ENCODE measurements at places on chromosomes 6 and 20. TPM values are rescaled to one million over a fixed set of nuclear protein-coding genes. Genes with fewer than 3 reads are reported as not detected.

Gene LINC00237
- not detected for polyA plus RNA-seq

Gene DPPA5
- polyA plus RNA-seq = not detected

Gene ZKSCAN8
- 3.1 TPM for polyA plus RNA-seq

Gene XKR7
- polyA plus RNA-seq = under 0.01 TPM

Gene SNX21
- 8.7 TPM for polyA plus RNA-seq

Gene SAMD10
- 5.5 TPM for polyA plus RNA-seq

Gene EMILIN3
- polyA plus RNA-seq = 0.15 TPM

Gene SEMG1
- polyA plus RNA-seq = not detected

Gene SLC17A1
- not detected for polyA plus RNA-seq

Gene CBLN4
- 0.01 TPM for polyA plus RNA-seq

Gene IL17F
- polyA plus RNA-seq = not detected

Gene TGM2
- polyA plus RNA-seq = 57.4 TPM

Gene ENPP3
- 0.17 TPM for polyA plus RNA-seq

Gene MYB
- 0.07 TPM for polyA plus RNA-seq

Gene OR2B6
- polyA plus RNA-seq = not detected

Gene KIF13A
- polyA plus RNA-seq = 17.0 TPM

Gene FAXC
- polyA plus RNA-seq = not detected

GRCh38 chr6:11772109-11772825 lies 6.3 kb downstream of the ADTRP start:
- peak; percentile 41 for DNase-seq

- no peak for DNase-seq
Measured at GRCh38 chr6:167892835-167893815, 66.4 kb downstream of the AFDN start.

GRCh38 chr6:14265049-14266021 lies 147.8 kb downstream of the CD83 start:
- no peak for DNase-seq

DNA sequence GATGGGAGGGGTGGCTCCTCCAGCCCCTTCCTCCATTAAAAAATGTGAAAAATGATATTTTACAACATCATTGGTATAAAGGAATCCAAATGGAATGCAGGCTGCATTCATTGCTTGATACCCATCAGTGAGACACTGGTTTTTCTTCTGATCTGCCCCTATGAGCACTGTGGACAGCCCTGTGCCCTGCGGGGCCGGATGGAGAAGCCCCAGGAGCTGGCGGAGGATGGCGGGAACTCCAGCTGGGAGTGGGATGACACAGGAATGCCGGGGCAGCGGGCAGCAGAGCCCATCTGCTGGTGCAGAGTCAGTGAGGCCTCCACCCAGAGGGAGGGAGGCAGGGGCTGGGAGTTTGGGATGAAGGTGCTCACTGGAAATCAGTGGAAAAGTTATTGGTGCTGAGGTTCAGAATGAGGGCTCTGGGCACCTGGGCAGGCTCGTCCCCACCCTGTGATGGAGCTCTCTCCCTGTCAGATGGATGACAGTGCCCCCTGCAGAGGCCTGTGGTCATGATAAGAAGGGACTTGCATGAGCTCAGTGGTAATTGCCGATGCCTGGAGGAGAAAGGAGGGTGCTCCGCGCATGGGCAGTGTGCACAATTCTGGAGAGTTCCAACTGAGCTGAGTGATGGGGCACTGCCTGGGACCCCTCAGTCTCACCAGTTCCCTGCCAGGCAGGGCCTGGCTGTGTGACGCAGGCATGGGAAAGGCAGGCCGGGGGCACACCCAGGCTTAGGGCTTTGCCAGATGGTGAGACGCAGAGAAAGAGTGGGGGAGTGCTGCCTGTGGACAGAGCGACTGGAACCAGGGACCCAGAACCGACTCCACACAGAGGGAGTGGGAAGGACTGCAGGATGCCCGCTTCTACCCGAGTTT lies 23.2 kb downstream of the CTCFL start:
- no peak for DNase-seq

- DNase-seq = no peak
Measured at GRCh38 chr6:72111611-72112010, 225.3 kb downstream of the RIMS1 start.

- DNase-seq = no peak
Measured at GRCh38 chr20:24164360-24164759, 175.8 kb upstream of the GGTLC1 start.

DNA sequence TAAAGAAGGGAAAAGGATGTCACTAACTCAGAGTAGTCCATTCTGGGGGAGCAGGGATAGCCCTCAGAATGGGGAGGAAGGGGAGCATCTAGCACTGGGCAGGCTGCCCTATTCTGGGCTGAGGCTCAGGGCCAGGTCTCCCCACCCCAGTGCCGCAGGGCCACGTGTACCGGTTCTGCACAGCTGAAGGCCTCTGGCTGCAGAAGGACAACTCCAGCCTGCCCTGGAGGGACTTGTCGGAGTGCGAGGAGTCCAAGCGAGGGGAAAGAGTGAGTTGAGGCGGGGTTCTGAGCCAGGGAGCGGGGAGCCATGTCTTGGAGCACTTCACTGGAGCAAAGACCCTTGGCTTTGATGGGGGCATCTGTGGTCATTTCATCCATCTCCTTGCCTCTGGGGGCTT lies 17.0 kb downstream of the GLP1R start:
- DNase-seq = no peak

- DNase-seq = no peak
Measured at GRCh38 chr6:137665342-137665934, 171.2 kb upstream of the OLIG3 start.

DNA sequence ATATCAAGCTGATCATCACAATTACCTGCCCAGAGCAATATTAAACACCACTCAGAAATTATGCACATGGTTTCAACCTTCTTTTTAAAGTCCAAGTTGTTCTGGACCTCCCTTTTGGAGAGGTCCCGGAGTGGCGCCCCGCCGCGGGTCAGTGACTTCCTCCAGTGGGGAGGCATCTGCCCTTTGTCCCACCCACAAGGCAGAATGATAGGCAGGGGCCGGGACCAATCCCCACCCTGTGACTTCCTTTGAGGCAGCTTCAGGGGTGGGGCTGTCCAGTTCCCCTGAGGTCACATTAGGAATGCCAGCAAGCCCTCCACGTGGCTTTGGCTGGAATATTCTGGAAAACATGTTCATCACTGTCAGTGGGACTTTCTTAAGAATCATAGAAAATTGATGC lies 207.0 kb downstream of the ANKRD60 start:
- peak; percentile 76 for DNase-seq

DNA sequence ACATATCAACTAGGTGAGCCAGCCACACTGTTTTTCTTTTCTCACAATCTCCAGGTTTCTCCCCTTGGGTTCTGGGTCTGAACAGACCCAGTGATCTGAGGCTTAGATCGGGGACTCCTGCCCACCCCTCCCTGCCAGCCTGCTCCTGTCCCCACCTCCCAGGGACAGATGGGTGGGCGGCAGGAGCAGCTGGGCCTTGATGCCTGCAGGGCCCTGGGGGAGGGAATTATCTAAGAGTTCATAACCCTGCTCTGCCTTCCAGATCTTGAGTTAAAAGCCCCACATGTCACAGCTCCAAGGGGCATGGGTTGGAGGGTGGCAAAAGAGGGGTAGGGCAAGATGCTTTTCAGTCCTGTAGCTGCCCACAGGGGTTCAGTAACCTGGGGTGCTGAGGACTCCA lies 5.2 kb upstream of the XKR7 start:
- no peak for DNase-seq

- DNase-seq = no peak
Measured at GRCh38 chr6:147950623-147950987, 392.0 kb upstream of the SASH1 start.

- no peak for DNase-seq
Measured at GRCh38 chr6:170160031-170160627, 130.7 kb downstream of the DLL1 start.

GRCh38 chr20:35187584-35188190 lies 15.8 kb downstream of the PROCR start:
- no peak for DNase-seq

GRCh38 chr20:57652606-57653545 lies 32.6 kb upstream of the ZBP1 start:
- peak; percentile 39 for DNase-seq

DNA sequence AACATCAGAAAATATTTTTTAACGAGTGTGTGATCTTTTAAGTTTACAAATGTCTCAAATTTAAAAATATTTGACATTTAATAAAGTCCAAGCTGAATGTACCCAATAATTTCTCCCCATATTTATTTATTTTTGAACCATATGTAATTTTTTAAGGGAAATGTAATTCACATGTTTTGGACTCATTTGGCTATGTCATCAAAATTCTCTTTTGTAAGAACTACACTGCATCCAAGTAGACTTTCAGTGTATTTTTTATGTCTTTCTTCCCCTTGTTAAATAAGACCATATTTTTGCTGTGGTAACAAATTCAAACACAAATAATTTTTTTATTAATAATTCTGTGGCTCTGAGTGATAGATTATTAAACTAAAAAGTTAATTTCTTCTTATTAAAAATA lies 365.2 kb downstream of the CD109 start:
- DNase-seq = no peak

- peak; percentile 84 for DNase-seq
Measured at GRCh38 chr6:16277101-16277981, 39.0 kb downstream of the GMPR start.

DNA sequence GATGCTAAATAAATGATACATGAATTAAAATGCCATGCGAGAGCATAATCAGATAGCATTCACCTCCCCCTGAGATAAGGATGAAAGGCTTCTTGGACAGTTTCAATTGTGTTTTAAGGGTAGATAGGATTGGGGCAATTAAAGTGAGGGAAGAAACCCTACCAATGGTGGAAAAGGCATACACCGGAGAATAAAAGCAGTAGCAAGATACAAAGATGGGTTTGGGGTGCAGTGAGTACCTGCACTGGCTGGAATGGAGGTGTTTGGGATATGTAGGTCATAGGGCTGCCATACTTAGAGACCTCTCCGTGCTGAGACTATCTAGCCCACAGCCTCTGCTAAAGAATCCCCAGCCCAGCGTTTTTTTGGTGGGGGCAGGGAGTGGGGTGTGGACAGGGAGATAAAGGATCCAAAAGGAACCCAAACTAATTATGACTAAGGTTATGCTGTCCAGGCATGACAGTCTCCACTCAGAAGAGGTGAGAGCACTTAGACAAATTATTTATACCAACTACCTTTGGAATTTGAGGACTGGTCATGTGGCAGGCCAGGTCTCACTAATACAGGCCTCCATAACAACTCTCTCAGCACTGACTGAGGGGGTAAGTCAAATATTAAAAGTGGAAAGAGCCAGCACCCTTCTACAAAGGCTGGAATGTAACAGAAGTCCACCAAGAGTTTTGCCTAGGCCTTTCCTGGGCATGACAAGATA lies 280.8 kb downstream of the ADGB start:
- DNase-seq = no peak

GRCh38 chr6:44475779-44476434 lies 88.4 kb downstream of the CDC5L start:
- DNase-seq = peak; percentile 87

- no peak for DNase-seq
Measured at GRCh38 chr20:22381812-22382416, 202.5 kb downstream of the FOXA2 start.

GRCh38 chr6:99334526-99335127 lies 14.8 kb downstream of the FAXC start:
- DNase-seq = no peak

- DNase-seq = no peak
Measured at GRCh38 chr20:34983995-34984735, 28.5 kb downstream of the MYH7B start.

DNA sequence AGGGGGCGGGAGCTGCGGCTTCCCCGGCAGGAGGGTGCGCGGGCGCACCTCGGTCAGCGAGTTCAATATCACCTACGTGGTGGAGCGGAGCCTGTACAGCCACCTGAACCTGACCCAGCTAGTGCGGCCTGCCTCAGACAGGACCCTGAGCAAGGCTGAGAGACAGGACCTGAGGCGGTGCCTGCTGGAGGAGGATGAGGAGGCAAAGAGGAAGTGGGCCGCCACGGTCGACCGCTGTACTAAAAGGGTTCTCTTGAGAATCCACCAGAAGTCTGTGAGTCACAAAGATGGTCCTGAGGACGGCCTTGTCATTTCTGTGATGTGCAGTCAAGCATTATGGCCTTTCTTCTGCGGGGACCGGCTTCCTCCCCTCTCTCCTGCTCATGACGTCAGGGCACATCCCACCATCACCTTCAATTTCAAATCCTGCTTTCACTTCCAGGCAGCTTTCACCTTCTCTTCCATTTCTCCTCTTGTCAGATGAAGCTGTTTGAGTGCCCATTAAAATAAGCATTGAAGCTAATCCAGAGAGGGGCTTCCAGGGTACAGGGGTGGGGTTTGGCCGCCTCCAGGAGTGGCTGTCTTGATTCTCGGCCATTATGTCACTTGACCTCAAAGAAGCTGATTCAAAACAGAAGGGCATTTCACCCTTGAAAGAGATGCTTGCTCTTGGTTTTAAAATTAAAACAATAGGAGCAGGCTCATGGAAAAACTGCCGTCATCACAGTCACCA lies 177.6 kb downstream of the SASH1 start:
- no peak for DNase-seq

- no peak for DNase-seq
Measured at GRCh38 chr6:46893648-46894047, 28.1 kb downstream of the ADGRF5 start.

DNA sequence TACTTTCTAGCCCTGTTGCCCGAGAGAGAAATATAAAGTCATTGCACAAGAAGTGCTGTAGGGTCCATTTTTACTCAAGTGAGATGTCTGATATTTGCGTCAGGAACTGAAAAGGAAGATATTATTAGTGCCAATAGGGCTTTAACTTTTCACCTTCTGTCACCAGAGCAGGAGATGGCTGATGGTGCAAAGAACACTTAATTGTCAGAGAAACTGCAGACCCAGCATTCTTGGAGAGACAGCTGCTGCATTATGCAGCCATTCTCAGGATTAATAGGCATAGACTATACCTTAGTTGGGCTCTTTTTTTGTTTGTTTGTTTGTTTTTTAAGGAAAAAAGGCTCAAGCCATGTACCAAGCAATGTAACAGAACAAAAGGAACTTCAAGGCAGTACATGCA lies 179.4 kb downstream of the RPS12 start:
- DNase-seq = no peak

DNA sequence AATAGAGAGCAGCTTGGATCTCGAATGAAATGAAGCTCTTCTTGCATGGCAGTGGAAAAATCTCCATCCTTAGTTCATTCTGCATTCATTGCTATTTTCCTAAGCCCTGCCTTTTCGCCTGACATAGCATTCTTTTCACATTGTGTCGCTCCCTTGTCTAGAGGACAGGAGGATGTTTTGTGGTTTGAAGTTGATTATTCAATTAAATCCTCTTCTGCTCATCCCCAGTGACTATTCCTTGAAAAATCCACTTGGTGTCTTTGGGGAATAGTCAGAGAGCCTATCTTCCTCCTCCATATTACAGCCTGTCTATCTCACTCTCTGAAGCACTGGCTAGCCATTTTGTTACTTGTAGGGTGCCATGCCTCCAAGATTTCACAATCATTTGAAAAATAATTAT lies 161.2 kb downstream of the KLHL32 start:
- DNase-seq = no peak

- no peak for DNase-seq
Measured at GRCh38 chr6:11791354-11792107, 12.9 kb upstream of the ADTRP start.

DNA sequence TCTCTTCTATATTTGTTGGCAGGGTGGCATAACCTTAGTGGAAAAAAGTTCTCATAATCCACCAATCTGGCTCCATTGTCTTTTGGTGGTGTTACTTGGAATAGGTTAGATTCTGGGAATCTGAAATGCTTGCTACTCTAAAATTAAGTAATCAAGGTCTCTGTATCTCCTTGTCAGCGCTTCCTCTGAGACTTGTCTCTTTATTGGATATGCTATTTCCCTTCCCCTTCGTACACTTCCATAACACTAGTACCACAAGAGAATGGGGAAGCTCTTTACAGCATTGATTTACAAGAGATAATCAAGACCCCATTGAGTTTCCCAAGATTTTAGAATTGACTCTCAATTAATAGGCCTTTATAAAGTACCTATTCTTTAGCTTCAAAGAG lies 280.2 kb downstream of the ADGB start:
- DNase-seq = no peak

Data from psoas muscle (tissue), 8 donors.